ENCODE measurements at places on chromosomes 6 and 20. TPM values are rescaled to one million over a fixed set of nuclear protein-coding genes. Genes with fewer than 3 reads are reported as not detected.

GRCh38 chr6:23243854-23244253, 674.5 kb downstream of the HDGFL1 start:
- no peak for DNase-seq
- peaks cover 2% of the 10 kb centered on the region for H3K36me3 ChIP-seq
- H3K27me3 ChIP-seq = no peaks in the 10 kb centered on the region
- H3K4me1 ChIP-seq = peaks cover 5% of the 10 kb centered on the region
- H3K4me3 ChIP-seq = no peak overlapping the region

- H3K27ac ChIP-seq = no peak overlapping the region
- peaks cover 2% of the 10 kb centered on the region for H3K36me3 ChIP-seq
- no peak overlapping the region for H3K4me3 ChIP-seq
- H3K27me3 ChIP-seq = peaks cover 4% of the 10 kb centered on the region
Observed at GRCh38 chr6:130407032-130407431, 41.2 kb downstream of the TMEM200A start.

DNA sequence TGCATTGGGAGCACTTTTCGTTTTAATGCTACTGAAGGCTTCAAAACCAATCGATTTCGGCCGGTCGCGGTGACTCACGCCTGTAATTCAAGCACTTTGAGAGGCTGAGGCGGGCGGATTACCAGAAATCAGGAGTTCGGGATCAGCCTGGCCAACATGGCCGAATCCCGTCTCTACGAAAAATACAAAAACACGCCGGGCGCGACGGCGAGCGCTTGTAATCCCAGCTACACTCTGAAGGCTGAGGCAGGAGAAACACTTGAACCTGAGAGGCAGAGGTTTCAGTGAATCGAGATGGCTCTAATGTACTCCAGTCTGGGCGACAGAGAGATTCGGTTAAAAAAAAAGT, 58.4 kb downstream of the TRIM38 start:
- peak overlapping the region; percentile 95 for H3K4me3 ChIP-seq
- H3K4me1 ChIP-seq = peaks cover 17% of the 10 kb centered on the region
- no peak for DNase-seq
- no peaks in the 10 kb centered on the region for H3K36me3 ChIP-seq
- H3K27me3 ChIP-seq = no peaks in the 10 kb centered on the region

SCRT2 gene
- total RNA-seq = not detected

DNA sequence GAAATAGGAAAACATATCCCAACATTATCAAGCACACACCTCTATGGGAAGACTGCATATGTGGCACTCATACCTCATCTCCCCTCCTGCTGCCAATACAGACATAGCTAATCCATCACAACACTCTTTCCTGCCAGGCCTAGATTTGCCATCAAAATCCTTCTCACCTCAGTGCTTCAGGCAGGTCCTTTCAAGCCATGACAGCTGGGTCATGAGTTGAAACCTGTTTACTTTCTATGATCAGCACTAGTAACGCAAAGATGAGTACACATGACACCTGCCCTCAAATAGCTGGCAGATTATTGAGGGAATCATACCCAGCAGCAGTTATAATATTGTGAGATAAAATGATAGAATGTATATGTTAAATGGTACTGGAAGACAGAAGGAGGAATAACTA, 183.1 kb downstream of the AIG1 start:
- H3K4me1 ChIP-seq = peaks cover 5% of the 10 kb centered on the region
- H3K27me3 ChIP-seq = no peaks in the 10 kb centered on the region
- no peak overlapping the region for H3K4me3 ChIP-seq
- no peak overlapping the region for H3K27ac ChIP-seq

TRAPPC3L gene
- total RNA-seq = 0.19 TPM

DNA sequence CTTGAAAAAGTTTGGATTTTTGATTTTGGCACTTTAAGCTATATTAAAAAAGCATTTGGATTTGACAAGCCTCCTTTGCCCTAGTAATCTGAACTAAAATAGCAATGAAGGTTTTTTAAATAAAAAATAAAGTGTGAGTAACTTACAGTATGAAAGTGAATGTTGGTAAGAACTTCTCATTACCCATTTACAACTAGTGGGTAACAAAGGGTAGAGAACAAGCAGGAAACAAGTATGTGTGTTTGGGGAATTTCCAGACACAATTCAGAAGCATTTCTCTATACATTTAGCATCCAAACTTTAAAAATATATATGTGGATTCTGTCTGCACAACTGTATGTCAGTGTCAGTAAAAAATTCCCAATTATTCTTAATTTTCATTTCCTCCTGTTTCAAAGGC, 2.9 kb downstream of the TMEM30A start:
- H3K4me3 ChIP-seq = peak overlapping the region; percentile 50
- H3K27me3 ChIP-seq = no peaks in the 10 kb centered on the region
- no peaks in the 10 kb centered on the region for H3K36me3 ChIP-seq

CTCFL gene
- not detected for total RNA-seq

- H3K4me1 ChIP-seq = peaks cover 49% of the 10 kb centered on the region
- H3K4me3 ChIP-seq = no peak overlapping the region
- no peak for DNase-seq
Observed at GRCh38 chr20:11221046-11221445, 547.2 kb upstream of the JAG1 start.

DNA sequence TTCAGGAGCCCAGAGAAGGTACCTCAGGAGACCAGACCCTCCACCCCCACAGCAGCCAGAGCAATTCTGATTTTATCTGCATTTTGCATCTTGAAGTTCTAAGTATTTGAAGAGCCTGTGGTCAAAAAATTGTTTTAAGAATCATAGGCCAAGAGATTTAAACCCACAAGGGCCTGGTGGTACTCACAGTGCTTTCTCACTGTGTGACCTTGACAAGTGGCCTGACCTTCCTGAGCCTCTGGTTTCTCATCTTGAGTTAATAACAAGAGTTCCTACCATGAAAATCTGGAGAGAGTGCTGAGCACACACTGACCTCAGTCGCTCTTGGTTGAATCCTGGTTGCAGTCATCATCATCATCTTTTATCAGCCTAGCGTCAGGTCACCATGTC, 45.4 kb upstream of the ID1 start:
- H3K4me3 ChIP-seq = no peak overlapping the region
- peaks cover 33% of the 10 kb centered on the region for H3K36me3 ChIP-seq
- no peaks in the 10 kb centered on the region for H3K27me3 ChIP-seq
- DNase-seq = no peak
- H3K4me1 ChIP-seq = peaks cover 41% of the 10 kb centered on the region

DNA sequence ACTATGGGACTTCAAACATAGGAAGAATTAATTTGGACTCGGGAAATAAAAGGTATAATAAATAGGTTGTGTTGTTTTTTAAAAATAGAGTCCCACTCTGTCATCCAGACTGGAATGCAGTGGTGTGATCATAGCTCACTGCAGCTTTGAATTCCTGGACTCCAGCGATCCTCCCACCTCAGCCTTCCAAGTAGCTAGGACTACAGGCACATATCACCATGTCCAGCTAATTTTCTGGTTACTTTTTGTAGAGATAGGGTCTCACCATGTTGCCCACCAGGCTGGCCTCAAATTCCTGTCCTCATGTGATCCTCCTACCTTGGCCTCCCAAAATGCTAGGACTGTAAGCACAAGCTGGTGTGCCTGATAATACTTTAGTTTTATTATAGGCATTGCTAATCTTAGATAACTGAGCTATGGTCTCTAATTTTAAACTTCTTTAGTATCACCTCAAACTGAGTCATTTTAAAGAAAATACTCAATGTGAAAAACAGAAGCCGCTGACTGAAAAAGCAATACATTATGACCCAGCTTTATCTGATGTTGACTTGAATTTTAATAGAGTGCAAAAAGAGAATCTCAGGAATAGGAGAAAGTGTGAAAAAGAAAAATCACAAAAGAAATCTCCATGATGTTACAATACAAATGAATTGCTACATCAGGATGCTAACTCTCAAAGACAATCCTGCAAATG, 251.0 kb downstream of the RNGTT start:
- H3K4me3 ChIP-seq = no peak overlapping the region
- H3K36me3 ChIP-seq = no peaks in the 10 kb centered on the region
- DNase-seq = no peak
- H3K4me1 ChIP-seq = no peaks in the 10 kb centered on the region
- H3K27me3 ChIP-seq = no peaks in the 10 kb centered on the region
- no peak overlapping the region for H3K27ac ChIP-seq

DNA sequence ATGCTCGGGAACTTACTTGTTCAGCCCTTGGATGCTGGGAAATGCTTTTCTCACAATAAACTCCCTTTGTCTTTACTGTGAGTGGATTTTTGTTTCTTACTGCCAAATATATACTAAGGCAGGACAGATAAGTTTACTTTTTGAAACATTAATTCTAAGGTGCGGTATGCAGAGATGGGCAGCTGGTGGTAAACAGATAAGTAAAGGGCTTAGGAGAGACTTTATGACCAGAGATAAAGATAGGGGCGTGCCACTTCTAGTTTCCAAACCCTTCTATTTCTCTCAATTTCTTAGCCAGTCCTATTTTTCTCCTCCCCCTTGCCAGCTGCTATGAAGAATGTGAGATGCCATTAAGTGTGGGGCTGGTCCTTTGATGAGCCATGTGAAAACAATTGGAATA, 16.3 kb downstream of the SAMD3 start:
- no peak for DNase-seq
- H3K4me3 ChIP-seq = no peak overlapping the region
- no peak overlapping the region for H3K27ac ChIP-seq
- H3K36me3 ChIP-seq = no peaks in the 10 kb centered on the region
- H3K4me1 ChIP-seq = no peaks in the 10 kb centered on the region

SLC16A10 gene
- total RNA-seq = not detected

- peaks cover 10% of the 10 kb centered on the region for H3K27me3 ChIP-seq
- H3K36me3 ChIP-seq = no peaks in the 10 kb centered on the region
- H3K27ac ChIP-seq = no peak overlapping the region
- no peaks in the 10 kb centered on the region for H3K4me1 ChIP-seq
- DNase-seq = no peak
Observed at GRCh38 chr20:39445095-39445494, 483.0 kb downstream of the DHX35 start.

DNA sequence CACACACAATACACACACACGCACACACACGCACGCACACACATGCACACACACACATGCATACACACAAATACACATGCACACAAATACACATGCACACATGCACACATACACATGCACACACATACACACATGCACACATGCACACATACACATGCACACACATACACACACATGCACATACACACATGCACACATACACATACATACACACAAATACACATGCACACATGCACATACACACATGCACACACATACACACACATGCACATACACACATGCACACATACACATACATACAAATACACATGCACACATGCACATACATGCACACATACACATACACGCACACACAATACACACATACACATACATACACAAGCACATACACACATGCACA, 175.4 kb upstream of the RREB1 start:
- no peak for DNase-seq
- H3K36me3 ChIP-seq = no peaks in the 10 kb centered on the region
- no peak overlapping the region for H3K27ac ChIP-seq
- peaks cover 8% of the 10 kb centered on the region for H3K27me3 ChIP-seq
- H3K4me3 ChIP-seq = no peak overlapping the region

DEFB124 gene
- not detected for total RNA-seq

DNA sequence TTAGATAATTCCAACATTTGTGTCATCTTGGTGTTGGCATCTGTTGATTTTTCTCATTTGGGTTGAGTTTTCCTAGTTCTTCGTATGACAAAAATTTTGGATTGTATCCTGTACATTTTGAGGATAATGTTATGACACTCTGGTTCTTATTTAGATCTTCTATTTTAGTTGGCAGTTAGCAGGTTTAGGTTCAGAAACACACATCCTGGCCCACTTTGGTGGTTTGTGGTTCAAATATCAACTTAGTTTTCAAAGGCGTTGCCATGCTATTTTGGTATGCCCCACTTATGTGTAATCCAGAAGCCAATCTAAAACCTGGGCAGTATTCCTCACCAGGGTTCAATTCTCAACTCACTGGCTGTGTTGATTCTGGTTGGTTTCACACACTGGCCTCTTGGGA, 68.2 kb downstream of the NOX3 start:
- no peaks in the 10 kb centered on the region for H3K4me1 ChIP-seq
- no peaks in the 10 kb centered on the region for H3K36me3 ChIP-seq
- H3K4me3 ChIP-seq = no peak overlapping the region
- no peak overlapping the region for H3K27ac ChIP-seq

GRCh38 chr6:162736961-162737360, 9.2 kb downstream of the PACRG start:
- no peak overlapping the region for H3K4me3 ChIP-seq
- H3K36me3 ChIP-seq = no peaks in the 10 kb centered on the region
- no peaks in the 10 kb centered on the region for H3K4me1 ChIP-seq
- no peak for DNase-seq

- peaks cover 36% of the 10 kb centered on the region for H3K4me1 ChIP-seq
- H3K4me3 ChIP-seq = no peak overlapping the region
- no peak overlapping the region for H3K27ac ChIP-seq
- peaks cover 16% of the 10 kb centered on the region for H3K36me3 ChIP-seq
Observed at GRCh38 chr6:56516003-56516402, 126.7 kb downstream of the DST start.

- H3K27me3 ChIP-seq = no peaks in the 10 kb centered on the region
- DNase-seq = no peak
- H3K36me3 ChIP-seq = peaks cover 2% of the 10 kb centered on the region
- peaks cover 27% of the 10 kb centered on the region for H3K4me1 ChIP-seq
- H3K27ac ChIP-seq = peak overlapping the region; percentile 56
- H3K4me3 ChIP-seq = no peak overlapping the region
Observed at GRCh38 chr6:39432330-39433025, 110.0 kb upstream of the KCNK16 start.

DNA sequence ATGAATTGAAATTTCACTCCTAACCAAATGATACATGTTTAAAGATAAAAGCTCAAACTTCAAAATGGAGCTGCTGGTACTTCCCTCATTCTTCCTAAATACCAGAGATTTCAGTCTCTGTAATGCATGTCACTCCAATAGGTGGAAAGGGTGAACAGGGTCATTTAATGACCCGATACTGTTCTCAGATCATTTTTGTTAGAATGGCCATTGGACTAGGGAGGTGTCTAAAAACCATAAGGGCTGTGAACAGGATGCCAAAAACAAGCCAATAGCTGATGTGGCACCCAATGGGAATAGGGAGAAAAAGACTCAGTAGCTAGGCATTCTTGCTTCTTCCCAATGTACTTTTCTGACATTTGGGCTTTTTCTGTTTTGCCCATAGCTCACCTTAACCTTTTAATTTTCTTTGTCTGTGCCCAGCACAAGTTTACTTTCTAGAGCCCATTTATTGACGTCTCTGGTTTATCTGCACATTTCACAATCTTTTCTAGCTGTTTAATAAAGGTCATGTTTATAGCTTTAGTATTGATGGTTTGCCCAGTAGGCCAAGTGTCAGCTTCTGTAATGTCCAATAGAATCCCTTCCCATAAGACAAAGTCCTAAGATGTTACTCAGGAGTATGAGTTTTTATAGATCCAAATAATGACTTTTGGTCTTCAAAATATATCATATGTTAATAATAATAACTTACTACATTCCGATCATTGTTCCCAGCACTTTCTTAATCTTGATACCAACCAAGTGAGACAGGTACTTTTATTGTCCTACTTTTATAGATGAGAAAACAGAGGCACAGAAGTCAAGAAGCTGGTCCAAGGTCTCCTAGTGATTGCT, 24.3 kb upstream of the FLRT3 start:
- no peak for DNase-seq
- H3K36me3 ChIP-seq = peaks cover 2% of the 10 kb centered on the region
- H3K4me3 ChIP-seq = no peak overlapping the region
- H3K27ac ChIP-seq = no peak overlapping the region
- H3K4me1 ChIP-seq = no peaks in the 10 kb centered on the region

SLC22A2 gene
- not detected for total RNA-seq
